ENCODE measurements at places on chromosomes 5 and 9.

DNA sequence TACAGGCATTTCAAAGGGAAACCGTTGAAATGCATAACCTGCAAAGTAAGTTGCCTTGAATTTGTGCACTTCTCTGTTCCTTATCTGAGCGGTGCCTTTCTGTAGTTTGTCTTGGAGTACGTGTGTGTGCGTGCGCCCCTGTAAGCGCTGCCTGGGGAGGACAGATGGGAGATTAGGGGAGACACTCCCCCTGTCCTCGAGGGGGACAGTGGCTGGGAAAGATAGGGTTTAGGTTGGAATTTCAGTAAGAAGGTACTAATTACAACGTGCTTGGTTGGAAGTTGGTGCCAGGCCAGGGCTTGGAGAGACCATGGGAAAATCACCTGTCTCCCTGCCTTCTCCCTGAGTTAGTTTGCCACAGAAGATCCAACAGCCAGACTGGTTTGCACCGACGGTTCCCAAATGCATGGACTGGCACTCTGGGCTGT is 73.2 kb downstream of the PIK3R1 start:
- no peak for DNase-seq

DNA sequence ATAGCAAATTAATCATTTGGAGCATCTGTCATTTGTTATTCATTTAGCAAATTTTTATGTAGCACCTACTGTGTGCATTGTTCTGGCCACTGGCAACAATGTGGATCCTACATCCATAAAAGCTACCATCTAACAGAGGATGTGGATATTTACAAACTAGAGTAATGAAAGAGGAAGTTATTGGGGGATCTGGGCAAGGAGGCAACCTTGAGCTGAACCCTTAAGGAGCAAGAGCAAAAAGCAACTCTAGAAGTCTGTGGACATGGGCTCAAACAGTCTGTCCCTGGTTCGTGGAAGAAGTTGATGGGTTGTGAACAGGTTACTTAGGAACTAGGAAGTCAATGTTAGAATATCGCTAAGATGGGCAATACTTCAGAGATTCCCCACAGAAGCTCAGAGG is 259.9 kb downstream of the SYK start:
- DNase-seq, result no peak

- no peak for DNase-seq
These were observed 145.8 kb downstream of the ZDHHC21 start for GRCh38 chr9:14547245-14548060.

- DNase-seq, result no peak
These were observed 73.7 kb downstream of the GADD45G start for GRCh38 chr9:89678396-89679015.

- no peak for DNase-seq
These were observed 38.2 kb downstream of the HAVCR1 start for GRCh38 chr5:157020511-157021222.

- no peak for DNase-seq
These were observed 6.9 kb downstream of the ADGRV1 start for GRCh38 chr5:90565491-90565890.

DNA sequence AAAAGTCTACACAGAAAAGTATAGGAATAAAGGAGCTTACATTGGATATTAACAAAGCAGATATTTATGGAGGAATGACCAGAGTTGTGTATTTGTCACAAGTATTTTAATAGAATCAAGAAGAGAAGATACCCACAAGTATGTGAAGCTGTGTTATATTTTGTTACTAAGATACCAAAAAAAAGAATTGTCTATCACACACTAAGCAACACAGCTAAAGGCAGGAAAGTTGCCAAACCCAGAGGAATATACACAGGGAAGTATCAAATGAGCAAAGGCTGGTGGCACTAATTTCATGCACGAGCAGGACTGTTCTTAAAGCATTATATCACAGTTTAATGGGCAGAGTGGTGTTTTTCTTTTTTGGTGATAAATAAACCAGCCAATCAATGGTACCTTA is 30.9 kb upstream of the RAI14 start:
- DNase-seq, result no peak
